ENCODE measurements at places on chromosomes 12 and 14.

GRCh38 chr12:99024870-99025269 is 379.8 kb downstream of the APAF1 start:
- no peak for DNase-seq

DNA sequence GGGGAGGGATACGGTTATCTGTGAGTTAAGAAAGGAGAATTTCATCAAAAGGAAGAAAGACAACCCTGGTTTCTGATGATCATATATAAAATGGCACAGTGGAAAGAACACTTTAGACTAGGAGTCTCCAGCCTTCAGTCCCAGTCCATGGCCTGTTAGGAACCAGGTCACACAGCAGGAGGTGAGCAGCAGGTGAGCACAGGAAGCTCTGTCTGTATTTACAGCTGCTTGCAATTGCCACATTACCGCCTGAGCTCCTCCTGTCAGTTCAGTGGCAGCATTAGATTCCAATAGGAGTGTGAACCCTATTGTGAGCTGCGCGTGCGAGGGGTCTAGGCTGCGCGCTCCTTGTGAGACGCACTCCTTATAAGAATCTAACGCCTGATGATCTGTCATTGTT is 137.9 kb downstream of the BTG1 start:
- no peak for DNase-seq

GRCh38 chr12:31117203-31118011 is 43.7 kb downstream of the DDX11 start:
- peak; percentile 86 for DNase-seq

DNA sequence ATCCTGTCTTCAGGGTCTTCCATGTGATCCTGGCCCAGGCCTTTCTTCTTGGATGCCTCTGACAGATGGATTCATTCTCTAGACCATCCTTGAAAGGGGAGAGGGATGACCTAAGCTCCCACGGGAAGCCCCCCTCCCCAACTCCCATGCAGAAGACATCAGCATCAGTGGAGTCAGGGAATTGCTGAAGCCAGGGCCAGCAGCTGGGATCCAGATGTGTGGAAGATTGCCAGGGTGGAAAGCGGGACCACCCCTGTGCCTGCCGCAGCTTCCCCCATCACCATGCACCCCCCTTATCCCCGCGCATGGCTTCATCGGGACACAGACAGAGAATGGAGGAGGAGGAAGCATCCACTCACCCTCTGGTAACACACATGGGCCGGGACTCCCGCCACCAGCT is 183.6 kb upstream of the PRMT8 start:
- DNase-seq = no peak

DNA sequence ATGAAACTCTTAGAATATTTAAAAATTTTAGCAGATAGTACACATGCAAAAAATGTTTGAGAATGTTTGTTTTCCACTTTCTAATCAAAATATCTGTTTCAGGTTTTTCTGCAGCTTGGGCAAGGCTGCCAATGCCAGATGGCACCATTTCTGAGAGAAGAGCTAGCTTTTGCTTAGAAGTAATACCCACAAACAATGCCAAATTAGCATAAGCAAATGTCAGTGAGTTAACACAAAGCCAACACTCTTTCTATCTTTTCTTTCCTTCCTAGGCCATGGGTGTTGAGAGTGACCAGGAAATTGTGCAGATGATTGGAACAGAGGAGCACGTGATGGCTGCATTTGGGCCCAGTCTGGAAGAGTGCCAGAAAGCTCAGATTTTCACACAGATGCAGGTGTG is 35.2 kb downstream of the POLR3B start:
- no peak for DNase-seq

- DNase-seq = no peak
Observed at GRCh38 chr14:64963611-64964010, 8.5 kb downstream of the RAB15 start.

DNA sequence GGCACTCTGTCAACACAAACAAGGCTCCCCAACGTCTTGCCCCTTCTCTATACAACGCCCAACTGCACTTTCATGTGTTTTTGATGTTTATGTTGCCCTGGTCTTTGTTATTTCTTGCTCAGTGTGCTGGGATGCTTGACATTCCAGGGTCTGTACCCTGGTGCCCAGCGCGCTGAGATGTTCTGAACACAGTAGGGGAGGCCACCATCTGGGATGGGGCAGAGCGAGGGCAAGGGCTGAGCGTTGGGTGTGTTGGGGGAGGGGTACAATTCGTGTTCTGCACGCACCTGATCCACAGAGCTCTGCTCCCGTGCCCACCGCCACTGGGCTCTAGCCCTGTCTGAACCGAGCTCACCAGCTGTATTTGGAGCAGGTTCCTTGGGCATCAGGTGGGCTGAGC is 52.9 kb downstream of the ISCA2 start:
- no peak for DNase-seq

DNA sequence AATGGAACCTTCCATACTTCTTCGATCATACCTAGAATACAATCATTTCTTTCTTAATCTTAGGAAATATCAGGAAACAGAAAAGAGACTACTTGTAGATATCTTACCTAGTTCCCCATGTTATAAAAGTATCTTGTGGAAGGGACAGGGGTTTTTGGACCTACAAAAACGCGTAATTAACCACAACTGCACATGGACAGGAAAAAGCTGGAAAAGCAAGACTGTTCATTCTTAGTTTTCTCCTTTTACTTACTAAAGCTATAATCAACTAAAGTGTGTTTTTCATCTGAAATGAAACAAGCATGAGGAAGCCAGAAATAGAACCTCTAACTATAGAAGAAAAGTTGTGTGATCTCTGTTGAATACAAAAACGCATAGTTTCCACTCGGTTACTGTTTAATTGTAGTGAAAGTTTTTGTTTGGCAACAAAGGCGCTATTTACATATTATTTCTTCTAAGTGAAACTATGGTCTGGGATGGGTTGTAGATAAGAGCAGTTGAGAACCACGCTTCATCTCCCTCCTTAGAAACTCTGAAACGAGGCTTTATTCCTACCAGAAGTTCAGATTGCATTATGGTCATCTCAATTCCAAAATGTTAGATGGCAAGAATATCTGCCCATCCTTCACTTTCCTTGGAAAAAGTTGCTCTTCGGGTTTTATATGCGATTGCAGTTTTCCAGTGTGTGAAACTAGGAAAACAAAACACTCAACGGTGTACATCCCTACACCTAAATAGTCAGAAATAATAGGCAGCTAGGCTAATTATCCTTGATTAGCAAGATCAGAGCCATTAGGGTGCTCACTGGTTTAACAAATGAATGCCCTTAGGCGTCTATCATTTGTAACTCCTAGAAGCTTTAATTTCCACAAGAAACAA is 1.1 kb downstream of the BCAT1 start:
- DNase-seq = no peak

DNA sequence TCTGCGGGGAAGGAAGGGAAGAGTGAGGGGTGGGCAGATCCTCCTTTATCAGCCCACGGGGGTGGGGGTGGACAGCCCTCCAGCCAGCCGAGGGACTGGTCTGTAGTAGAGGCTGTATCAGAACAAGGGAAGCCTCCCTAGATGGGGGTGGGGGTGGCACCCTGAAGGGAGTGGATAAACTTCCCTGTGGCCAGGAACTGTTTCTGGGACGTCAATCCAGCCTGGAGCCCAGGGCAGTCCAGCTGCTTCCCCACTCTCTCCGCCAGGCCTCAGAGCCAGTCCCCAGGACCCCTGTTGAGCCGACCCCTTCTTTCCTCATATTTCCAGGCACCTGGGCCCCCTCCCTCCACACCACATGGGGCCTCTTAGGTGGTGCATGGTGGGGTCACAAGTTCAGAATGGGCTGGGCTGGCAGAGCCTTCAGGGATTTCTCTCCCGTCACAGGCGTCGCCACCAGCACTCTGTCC is 6.7 kb downstream of the PLD4 start:
- DNase-seq = no peak

DNA sequence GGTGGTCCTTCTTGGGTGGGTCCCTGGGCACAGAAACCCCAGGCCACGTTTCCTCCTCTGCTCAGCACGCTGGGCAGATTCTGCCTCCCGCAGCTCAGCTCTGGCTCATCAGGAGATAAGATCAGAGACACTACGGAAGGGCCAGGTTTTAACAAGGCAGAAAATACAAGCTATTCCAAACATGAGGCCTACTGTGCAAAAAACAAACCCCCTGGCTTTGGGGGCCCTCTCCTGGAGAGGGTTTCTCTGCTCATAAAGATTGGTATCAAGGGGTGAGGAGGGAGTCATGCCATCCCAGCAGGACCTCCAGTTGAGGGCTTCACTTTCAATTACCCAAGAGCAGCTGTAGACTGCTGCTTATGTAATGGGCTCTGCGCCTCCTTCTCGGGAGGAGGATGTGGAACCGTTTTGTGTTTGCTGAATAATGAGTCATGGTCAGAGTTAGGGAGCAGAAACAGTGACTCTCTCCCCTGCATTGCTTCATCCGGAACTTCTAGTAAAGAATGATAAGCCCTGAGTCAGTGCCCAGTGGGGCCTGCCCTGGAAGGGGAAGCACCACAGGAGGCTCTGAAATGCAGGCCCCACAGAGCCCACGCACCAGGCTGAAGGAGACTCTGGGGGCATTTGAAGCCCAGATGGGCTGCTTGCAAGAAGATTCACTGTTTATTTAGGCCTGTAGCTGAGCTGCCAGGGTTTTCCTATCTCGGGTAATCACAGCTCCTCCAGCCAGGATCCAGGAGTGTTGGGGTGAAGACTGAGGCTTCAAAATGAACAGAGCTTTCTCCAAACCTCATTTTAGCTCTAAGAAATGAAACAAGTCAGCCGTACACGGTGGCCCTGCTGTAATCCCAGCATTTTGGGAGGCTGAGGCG is 79.3 kb downstream of the SSPN start:
- peak; percentile 88 for DNase-seq

DNA sequence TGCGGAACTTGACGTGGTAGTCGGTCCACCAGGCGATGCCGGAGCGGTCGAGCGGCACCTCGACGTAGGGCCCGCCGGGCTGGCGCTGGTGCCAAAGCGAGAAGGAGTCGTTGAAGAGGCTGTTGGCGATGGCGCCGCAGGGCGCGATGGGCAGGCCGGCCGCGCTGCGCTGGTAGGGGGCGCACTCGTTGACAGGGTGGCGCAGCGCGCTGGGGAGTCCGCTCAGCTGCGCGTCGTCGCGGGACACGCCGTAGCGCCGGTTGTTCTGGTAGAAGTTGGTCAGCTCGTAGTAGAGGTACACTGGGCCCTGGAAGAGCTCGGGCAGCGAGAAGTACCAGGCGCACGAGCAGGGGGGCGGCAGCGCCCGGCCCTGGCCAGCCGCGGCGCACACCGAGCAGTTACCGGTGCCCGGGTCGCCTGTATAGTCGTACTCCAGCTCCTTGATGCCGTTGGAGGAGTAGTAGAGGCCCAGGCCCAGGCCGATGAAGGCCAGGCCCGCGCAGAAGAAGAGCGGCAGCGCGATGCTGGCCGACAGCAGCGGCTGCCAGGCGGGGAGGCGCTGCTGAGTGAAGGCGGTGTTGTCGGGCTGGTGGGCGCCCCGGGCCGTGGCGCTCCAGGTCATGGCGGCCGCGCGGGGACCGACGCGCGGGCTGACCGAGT is 482 bp downstream of the TMEM30B start:
- peak; percentile 87 for DNase-seq
